ENCODE measurements at places on chromosomes 2 and 18.

DNA sequence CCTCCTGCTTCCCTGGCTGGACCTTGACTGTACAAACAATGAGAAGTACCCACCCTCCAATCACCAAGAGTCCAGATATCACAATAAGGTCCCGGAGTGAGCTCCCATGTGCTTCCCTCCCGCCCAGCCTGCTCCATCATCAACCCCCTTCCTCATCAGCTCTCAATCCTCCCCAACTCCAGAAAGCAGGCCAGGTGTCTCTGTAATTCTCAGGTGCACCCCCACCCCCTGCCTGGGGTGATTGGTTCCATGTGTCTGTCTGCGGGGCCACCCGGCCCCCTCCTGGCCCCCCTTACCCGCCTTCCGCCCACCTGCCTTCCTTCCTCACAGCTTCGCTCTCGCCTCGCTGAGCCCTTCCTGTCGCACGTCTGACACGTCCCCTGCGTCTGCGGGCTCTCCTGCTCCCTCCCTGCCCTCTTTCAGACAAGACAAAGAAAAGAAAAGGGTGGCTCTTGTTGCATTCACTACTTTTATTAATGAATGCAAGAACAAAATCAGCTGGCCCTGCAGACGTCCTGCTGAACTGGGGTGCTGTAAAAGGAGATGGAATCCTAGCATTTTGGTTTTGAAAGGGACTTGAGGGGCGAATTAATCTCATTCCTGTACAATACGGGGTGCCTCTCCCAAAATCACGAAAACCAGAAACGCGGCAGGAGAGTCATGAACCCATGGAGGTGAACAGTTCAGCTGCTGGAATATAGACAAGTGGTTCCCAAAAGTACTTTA lies 26.5 kb upstream of the IGFBP2 start:
- no peak for DNase-seq

- no peak for DNase-seq
Observed at GRCh38 chr2:110780461-110780860, 48.1 kb downstream of the ACOXL start.

GRCh38 chr2:62014102-62014501 lies 108.6 kb downstream of the COMMD1 start:
- DNase-seq = no peak

GRCh38 chr2:117943013-117943672 lies 70.7 kb downstream of the CCDC93 start:
- no peak for DNase-seq

- no peak for DNase-seq
Observed at GRCh38 chr2:86443631-86444350, 2.6 kb downstream of the KDM3A start.

DNA sequence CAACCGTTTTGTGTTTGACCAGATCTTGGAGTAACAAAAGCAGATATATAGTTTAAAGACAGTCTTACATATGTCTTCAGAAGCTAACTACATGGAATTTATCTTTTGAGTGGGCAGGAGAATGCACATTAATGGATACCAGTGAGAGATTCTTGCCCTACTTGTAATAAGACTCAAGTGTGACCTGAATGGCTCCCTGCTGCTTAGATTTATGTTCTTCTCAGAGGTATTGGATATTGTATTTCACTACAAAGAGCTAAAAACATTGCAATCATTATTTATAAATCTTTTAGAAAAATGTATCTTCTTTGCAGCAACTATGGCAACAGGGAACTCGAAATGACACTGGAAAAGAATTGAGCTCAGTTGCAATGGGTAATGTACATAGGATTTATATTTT lies 227.7 kb downstream of the LRRTM4 start:
- DNase-seq = no peak

GRCh38 chr2:69642709-69643601 lies 584 bp downstream of the AAK1 start:
- no peak for DNase-seq
